Activated naive CD8-positive, alpha-beta T cell treated with anti-CD3 and anti-CD28 coated beads, Interleukin-2, amount 10 ng/mL, durations not matched to agents 7 days and 5 days (primary cell): ENCODE measurements at places on chromosomes 13 and 19. TPM values are rescaled to one million over a fixed set of nuclear protein-coding genes. Genes with fewer than 3 reads are reported as not detected.

Gene GRK1
- total RNA-seq: not detected

Gene ZNF90
- 19.8 TPM for total RNA-seq

Gene KLK14
- 0.91 TPM for total RNA-seq

Gene CYP4F3
- not detected for total RNA-seq

Gene LRRC63
- total RNA-seq: 1.6 TPM

DNA sequence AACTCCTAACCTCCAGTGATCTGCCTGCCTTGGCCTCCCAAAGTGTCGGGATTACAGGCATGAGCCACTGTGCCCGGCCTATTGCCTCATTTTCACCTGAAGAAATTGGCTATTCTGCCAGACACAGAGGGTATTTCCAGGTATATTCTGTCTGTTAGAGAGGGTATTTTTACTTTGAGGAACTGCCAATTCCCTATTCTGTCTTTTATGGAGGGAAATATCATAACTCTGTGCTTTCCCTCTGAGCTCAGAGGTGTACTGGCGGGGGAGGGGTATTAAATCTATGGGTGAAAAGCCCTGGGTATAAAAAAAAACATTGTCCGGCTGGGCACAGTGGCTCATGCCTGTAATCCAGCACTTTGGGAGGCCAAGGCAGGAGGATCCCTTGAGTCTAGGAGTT, 24.8 kb downstream of the TSKS start:
- H3K4me3 ChIP-seq: no peak overlapping the region
- no peaks in the 10 kb centered on the region for H3K27me3 ChIP-seq
- H3K36me3 ChIP-seq: peaks cover 2% of the 10 kb centered on the region
- no peak overlapping the region for H3K27ac ChIP-seq

- peaks cover 4% of the 10 kb centered on the region for H3K4me1 ChIP-seq
- H3K27ac ChIP-seq: no peak overlapping the region
- H3K27me3 ChIP-seq: peaks cover 7% of the 10 kb centered on the region
- no peak overlapping the region for H3K4me3 ChIP-seq
- peaks cover 6% of the 10 kb centered on the region for H3K36me3 ChIP-seq
- DNase-seq: no peak
Measured at GRCh38 chr13:50722440-50723125, 120.9 kb downstream of the DLEU7 start.

GRCh38 chr19:49512970-49513745, 697 bp downstream of the FCGRT start:
- peaks cover 11% of the 10 kb centered on the region for H3K27me3 ChIP-seq
- no peak for DNase-seq
- peak overlapping the region; percentile 84 for H3K4me3 ChIP-seq
- peaks cover 20% of the 10 kb centered on the region for H3K4me1 ChIP-seq
- H3K36me3 ChIP-seq: no peaks in the 10 kb centered on the region
- H3K27ac ChIP-seq: peak overlapping the region; percentile 87

GRCh38 chr19:49676136-49676783, 811 bp upstream of the PRMT1 start:
- H3K36me3 ChIP-seq: peaks cover 11% of the 10 kb centered on the region
- peaks cover 25% of the 10 kb centered on the region for H3K4me1 ChIP-seq
- H3K4me3 ChIP-seq: peak overlapping the region; percentile 99
- peak overlapping the region; percentile 97 for H3K27ac ChIP-seq
- DNase-seq: no peak
- H3K27me3 ChIP-seq: no peaks in the 10 kb centered on the region

GRCh38 chr13:24381541-24382265, 72.3 kb downstream of the C1QTNF9 start:
- no peak overlapping the region for H3K4me3 ChIP-seq
- H3K27me3 ChIP-seq: peaks cover 3% of the 10 kb centered on the region
- H3K36me3 ChIP-seq: no peaks in the 10 kb centered on the region
- DNase-seq: no peak
- no peak overlapping the region for H3K27ac ChIP-seq
- H3K4me1 ChIP-seq: peaks cover 10% of the 10 kb centered on the region

- peak overlapping the region; percentile 97 for H3K27ac ChIP-seq
- H3K36me3 ChIP-seq: peaks cover 6% of the 10 kb centered on the region
- DNase-seq: no peak
Measured at GRCh38 chr13:78660495-78660857, 1.5 kb upstream of the OBI1 start.

DNA sequence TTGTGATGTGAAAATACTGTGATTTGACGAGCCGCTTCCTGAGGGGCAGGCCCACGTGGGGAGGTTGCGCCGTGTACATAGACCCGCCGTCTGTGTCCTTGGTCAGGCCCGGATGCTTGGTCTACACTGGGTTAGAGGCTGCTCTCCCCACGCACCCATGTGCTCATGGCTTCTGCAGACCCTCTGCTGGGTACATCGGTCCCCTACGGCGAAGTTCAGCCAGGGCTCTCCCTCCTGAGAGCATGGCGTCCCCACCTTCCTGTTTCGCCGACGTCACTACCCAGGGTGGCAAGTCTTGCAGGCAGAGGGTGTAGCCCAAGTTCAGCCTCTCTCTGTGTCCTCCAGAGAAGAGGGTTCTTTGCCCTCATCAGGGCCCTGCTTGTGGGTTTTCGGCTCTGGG, 11.0 kb downstream of the COMP start:
- peaks cover 4% of the 10 kb centered on the region for H3K4me1 ChIP-seq
- no peaks in the 10 kb centered on the region for H3K36me3 ChIP-seq

GRCh38 chr19:21482863-21483276, 22.5 kb upstream of the ZNF429 start:
- no peaks in the 10 kb centered on the region for H3K27me3 ChIP-seq
- H3K4me3 ChIP-seq: peak overlapping the region; percentile 26
- no peaks in the 10 kb centered on the region for H3K4me1 ChIP-seq
- H3K27ac ChIP-seq: no peak overlapping the region
- DNase-seq: peak; percentile 72

- H3K4me3 ChIP-seq: peak overlapping the region; percentile 99
- H3K36me3 ChIP-seq: peaks cover 38% of the 10 kb centered on the region
Measured at GRCh38 chr19:44003461-44004009, 778 bp downstream of the ZNF230 start.

GRCh38 chr13:30355384-30355699, 48.0 kb upstream of the KATNAL1 start:
- peak; percentile 58 for DNase-seq
- H3K36me3 ChIP-seq: peaks cover 21% of the 10 kb centered on the region
- no peak overlapping the region for H3K4me3 ChIP-seq
- peaks cover 14% of the 10 kb centered on the region for H3K4me1 ChIP-seq
- H3K27me3 ChIP-seq: peaks cover 5% of the 10 kb centered on the region

GRCh38 chr13:113880651-113881611, 17.1 kb upstream of the GAS6 start:
- peak overlapping the region; percentile 14 for H3K4me3 ChIP-seq
- H3K27me3 ChIP-seq: no peaks in the 10 kb centered on the region
- no peak for DNase-seq
- no peak overlapping the region for H3K27ac ChIP-seq
- H3K4me1 ChIP-seq: peaks cover 13% of the 10 kb centered on the region
- H3K36me3 ChIP-seq: no peaks in the 10 kb centered on the region

DNA sequence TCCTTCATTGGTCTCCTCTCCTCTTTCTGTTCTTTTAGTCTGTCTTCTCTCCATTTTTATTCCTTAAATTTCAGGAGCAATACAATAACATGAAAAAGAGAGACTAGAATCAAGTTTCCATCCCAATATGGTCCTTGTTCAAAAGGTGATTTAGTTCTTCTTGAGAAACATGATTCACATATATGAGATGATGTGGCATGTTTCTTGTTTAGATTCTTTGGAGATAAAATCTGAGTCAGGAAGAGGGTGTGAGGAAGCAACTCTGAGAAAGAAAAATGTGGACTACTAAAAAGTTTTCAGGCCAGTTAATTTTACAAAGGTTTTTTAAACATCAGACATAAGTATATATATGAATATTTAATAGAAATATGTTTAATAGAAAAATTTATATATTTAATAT, 231.4 kb downstream of the OXGR1 start:
- no peaks in the 10 kb centered on the region for H3K36me3 ChIP-seq
- no peaks in the 10 kb centered on the region for H3K4me1 ChIP-seq
- DNase-seq: no peak
- no peak overlapping the region for H3K27ac ChIP-seq
- no peak overlapping the region for H3K4me3 ChIP-seq

DNA sequence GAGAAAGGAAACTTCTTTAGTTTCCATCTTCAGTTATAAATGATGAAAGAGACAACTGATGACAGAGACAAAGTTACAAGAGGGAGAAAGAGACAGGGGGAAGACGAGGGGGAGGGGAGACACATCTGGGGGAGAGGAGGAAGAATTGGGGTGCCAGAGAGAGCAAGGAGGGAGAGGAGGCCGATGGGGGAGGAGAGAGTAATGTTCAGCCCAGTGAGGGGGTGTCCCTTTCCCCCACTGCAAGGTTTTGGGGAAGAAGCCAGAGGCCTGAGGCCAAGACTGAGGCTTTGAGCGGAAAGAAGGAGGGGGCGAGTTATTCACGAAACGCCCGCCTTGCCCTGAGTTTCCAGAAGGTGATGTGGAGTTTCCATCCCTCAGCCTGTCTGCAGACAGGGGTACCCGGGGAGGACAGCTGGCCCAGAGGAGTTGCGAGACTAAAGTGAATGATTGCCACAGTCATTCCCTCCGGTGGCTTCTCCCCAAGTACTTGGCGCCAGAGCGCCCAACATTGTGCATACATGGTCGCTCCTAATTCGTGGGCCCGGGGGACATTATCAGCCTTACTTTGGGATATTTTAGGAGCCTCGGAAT, 558 bp upstream of the PPAN start:
- no peaks in the 10 kb centered on the region for H3K27me3 ChIP-seq
- DNase-seq: no peak
- peaks cover 29% of the 10 kb centered on the region for H3K36me3 ChIP-seq
- peak overlapping the region; percentile 100 for H3K27ac ChIP-seq

DNA sequence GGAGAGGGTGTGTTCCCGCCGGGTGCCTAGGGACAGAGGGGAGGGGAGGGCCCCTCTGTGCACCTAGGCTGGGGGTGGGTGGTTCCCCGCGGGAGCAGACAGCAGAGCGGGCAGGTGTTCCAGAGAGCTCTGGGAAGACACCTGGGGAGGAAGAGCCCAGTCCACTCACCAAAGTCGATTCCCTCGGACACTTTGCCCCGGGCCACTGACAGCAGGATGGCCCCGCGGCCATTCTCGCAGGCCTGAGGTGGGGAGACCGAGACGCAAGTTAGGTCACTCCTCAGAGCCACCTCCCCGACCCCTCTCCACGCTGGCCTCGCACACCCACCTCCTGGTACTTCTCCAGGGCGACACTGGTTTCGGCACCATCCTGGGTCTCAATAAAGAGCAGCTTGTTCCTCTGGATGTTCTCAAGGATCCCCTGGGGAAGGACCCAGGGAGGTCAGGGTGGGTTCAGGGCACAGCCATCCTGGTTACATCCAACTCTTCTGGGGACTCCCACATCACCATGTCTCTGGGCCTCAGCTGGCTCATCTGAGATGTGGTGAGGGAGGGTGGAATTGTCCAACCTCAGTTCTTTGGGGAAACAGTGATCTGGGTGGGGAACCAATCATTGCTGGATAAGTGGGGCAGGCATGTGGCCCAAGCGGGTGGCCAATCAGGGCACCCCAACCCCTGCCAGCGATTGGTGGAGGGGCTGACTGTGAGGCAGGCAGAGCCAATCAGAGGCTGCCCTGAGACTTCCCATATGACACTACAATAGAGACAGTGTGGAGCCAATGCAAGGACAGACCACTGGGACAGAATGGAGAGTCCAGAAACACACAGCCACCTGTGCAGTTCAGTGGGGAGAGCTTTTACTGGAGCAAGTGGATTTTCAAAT, 12.6 kb downstream of the KLC3 start:
- H3K36me3 ChIP-seq: peaks cover 9% of the 10 kb centered on the region
- H3K27ac ChIP-seq: no peak overlapping the region
- no peak for DNase-seq

- peaks cover 4% of the 10 kb centered on the region for H3K27me3 ChIP-seq
- no peak overlapping the region for H3K27ac ChIP-seq
- no peak overlapping the region for H3K4me3 ChIP-seq
- DNase-seq: no peak
Measured at GRCh38 chr13:38902551-38902950, 88.1 kb downstream of the STOML3 start.

DNA sequence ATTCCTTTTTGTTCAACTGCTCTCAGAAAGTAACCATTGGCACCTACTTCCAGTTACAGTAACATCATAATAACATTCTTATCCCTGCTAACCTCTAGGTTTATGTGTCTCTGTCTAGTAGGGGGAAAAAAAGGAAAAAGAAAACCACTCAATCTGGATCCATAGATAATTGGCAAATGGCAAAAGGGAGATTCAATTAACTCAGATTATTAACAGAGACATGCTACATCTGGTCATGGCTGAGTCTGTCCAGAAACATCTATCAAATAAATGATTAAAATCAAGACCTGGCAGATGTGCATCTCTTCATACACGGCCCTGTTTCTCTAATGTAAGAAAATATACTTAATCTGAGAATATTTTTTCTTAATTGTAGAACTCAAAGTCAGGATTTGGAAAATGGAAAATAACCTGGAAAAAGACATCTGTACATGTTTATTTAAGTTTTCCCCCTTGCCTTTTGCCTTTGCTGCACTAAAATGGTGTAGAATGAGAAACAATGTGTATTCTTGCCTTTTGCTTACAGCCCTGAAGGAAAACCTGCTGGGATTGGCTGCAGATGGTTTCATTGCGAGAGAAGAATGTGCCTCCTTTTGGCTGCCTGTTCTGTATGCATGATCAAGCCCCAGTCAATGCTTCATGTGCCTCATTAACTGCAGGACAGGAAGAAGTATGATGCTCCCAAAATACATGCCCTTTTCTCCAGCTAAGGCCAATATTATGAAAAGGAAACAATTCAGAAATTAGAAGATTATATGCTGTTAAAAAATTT, 921.6 kb upstream of the PCDH20 start:
- H3K27me3 ChIP-seq: no peaks in the 10 kb centered on the region
- no peaks in the 10 kb centered on the region for H3K4me1 ChIP-seq
- H3K36me3 ChIP-seq: no peaks in the 10 kb centered on the region
- no peak for DNase-seq
- no peak overlapping the region for H3K27ac ChIP-seq
- no peak overlapping the region for H3K4me3 ChIP-seq

DNA sequence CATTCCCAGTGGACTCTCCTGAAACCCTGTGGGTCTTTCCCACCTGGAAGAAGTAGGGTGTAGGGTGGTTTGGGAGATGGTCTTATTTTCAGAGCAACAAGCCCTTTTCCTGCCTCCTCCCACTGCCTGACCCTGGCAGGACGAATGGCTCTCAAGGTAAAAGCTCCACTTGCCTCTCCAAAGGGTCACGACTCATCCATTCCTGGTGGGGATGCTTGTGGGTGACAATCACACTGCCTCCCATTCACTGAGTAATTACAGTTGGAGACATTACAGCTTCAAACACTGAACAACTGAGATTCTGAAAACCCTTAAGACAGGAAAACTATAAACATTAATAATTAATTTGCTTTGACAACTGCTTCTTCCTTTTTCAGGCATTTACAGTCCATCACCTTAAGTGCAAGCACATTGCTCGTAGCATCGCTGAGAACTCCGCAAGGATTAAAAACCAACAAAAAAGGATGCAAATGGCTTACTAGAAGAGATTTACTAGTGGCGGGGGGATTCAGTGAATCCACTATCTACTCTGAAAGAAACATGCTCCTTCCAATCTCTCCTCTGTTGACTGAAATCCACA, 199.6 kb upstream of the IRS2 start:
- H3K27ac ChIP-seq: no peak overlapping the region
- no peak for DNase-seq
- H3K36me3 ChIP-seq: no peaks in the 10 kb centered on the region
- peaks cover 2% of the 10 kb centered on the region for H3K27me3 ChIP-seq
